ENCODE measurements at places on chromosomes 16 and 17. TPM values are rescaled to one million over a fixed set of nuclear protein-coding genes. Genes with fewer than 3 reads are reported as not detected.

GPR179 gene
- 0.35 TPM for total RNA-seq

DNASE1L2 gene
- total RNA-seq, result 0.78 TPM

PIK3R6 gene
- total RNA-seq, result 2.7 TPM

KRTAP4-3 gene
- not detected for total RNA-seq

CDH1 gene
- 128 TPM for total RNA-seq

GRCh38 chr16:11432856-11433395 lies 87.7 kb downstream of the RMI2 start:
- no peaks in the 10 kb centered on the region for H3K27me3 ChIP-seq
- no peak overlapping the region for H3K4me3 ChIP-seq
- H3K27ac ChIP-seq, result no peak overlapping the region

GRCh38 chr16:71627731-71628181 lies 1.8 kb downstream of the MARVELD3 start:
- no peak overlapping the region for H3K27ac ChIP-seq
- no peak overlapping the region for H3K4me3 ChIP-seq
- DNase-seq, result no peak
- no peaks in the 10 kb centered on the region for H3K36me3 ChIP-seq
- H3K4me1 ChIP-seq, result peaks cover 14% of the 10 kb centered on the region
- peaks cover 24% of the 10 kb centered on the region for H3K27me3 ChIP-seq

GRCh38 chr17:82878527-82878926 lies 38.7 kb upstream of the ZNF750 start:
- H3K27ac ChIP-seq, result peak overlapping the region; percentile 56
- DNase-seq, result no peak
- no peak overlapping the region for H3K4me3 ChIP-seq
- H3K27me3 ChIP-seq, result no peaks in the 10 kb centered on the region
- peaks cover 73% of the 10 kb centered on the region for H3K4me1 ChIP-seq

DNA sequence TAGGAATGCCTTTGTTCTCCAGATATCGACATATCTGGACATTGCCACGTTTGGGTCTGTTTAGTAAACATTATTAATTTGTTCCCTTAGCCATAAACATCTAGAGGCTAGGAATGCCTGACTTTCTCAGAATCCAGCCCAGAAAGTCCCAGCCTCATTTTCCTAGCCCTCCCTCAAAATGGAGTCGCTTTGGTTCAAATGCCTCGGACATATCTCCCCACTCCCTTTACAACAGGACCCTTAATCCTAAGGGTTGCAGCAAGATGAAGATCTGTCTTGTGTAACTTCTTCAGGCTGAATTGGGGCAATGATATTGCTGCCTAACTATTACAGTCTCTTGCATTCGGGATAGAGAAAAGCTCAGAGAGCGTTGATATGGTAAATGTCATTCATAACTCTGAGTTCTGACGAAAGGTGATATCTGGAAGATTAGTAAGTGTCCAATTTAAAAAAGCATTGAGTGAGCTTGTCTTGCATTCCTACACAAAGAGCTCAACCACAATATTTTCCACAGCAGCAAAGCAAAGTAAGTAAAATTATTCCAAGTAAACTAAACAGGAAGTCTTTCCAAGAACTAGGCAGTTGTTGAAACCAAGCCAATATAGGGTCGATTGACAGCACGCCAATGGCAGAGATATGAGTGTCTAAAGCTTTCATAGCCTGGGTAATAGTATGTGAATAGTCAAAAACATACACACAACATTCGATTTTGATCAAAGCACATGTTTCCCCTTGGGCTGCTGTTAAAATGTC lies 46.0 kb upstream of the ARL4D start:
- H3K27me3 ChIP-seq, result no peaks in the 10 kb centered on the region
- H3K4me3 ChIP-seq, result no peak overlapping the region
- H3K27ac ChIP-seq, result no peak overlapping the region
- no peak for DNase-seq

DNA sequence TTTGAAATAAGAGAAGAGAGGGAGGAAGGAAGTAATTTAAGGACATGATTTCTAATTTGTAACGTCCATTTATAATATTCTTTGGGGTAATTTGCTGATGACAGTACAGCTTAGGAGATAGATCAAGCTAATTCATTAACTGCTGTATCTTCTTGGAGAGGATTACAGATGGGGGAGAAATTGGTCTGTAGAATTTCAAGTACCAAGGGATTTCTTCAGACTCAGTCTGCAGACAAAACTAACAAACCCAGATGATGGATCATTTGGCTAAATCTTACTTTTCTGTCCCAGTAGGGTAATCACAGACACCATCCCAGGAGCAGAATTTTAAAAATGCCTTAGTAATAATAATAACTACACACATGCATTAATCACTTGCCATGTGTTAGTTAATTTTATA lies 711.8 kb downstream of the KCNJ2 start:
- no peak overlapping the region for H3K4me3 ChIP-seq
- DNase-seq, result no peak
- H3K27me3 ChIP-seq, result no peaks in the 10 kb centered on the region
- no peaks in the 10 kb centered on the region for H3K4me1 ChIP-seq
- no peaks in the 10 kb centered on the region for H3K36me3 ChIP-seq

DNA sequence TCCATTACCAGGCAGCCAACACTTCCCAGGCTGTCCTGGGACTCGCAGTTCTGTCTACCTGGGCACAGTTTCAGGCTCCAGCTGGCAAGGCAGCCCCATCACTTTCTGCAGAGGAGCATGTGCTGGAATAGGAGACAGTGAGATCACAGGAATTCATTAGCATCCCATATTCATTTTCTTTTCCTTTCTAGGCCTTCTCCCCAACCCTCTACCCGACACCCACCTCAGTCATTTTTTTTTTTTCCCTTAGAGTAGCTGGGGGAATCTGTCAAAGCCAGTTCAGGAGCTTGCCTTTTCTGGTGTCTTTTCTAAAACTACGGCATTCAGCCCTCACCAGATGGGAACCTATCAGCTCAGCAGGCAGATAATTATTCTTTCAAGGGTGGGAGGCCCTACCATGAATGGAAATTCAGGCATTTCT lies 42.4 kb upstream of the FBXO47 start:
- H3K36me3 ChIP-seq, result no peaks in the 10 kb centered on the region
- no peaks in the 10 kb centered on the region for H3K27me3 ChIP-seq
- no peak for DNase-seq
- no peak overlapping the region for H3K4me3 ChIP-seq
- H3K4me1 ChIP-seq, result no peaks in the 10 kb centered on the region

GRCh38 chr16:75550211-75550662 lies 5.8 kb downstream of the TMEM231 start:
- no peak for DNase-seq
- no peaks in the 10 kb centered on the region for H3K36me3 ChIP-seq
- peaks cover 5% of the 10 kb centered on the region for H3K4me1 ChIP-seq
- no peak overlapping the region for H3K4me3 ChIP-seq

DNA sequence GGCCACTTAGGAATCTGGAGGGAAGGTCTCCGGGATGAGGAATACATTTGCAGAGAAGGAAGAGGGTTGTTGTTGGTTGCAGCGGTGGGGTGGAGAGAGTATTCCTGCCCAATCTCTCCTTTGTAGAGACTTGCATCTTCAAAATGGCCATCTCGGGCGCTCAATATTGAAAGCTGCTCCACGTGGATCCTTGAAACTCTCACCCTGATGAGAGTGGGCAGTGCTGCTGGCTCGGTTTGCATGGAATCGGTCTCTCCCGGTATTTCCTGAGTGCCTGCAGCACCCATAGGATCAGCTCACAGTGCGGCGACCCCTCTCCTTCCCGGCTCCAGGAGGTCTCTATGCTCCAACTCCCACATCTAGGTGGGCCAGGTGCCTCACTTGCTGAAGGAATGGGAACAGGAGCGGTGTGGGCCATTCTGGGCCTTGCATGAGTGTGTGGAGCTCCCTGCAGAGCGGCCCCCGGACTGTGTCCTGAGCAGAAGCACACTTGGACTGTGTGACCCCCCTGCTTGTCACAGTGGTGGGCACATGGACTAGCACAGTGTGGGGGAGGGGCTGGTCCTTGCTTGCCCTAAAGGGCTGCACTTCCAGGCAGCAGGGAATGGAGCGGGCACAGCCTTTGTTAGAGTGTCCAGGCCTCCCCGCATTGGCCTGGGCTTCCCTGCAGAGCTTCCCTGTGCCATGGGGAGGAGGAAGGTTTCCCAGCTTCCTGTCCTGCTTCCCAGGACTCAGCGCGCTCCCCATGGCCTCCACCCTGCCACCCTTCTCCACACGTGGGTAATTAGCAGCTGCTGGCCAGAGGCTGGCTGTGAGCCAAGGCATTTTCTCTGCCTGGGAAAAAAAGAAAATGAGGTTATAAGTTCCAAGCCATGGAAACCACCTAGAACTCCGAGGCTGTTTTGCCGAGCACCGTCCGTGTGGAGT lies 139.3 kb downstream of the IRF8 start:
- H3K27ac ChIP-seq, result no peak overlapping the region
- no peaks in the 10 kb centered on the region for H3K4me1 ChIP-seq
- peaks cover 10% of the 10 kb centered on the region for H3K27me3 ChIP-seq
- DNase-seq, result peak; percentile 54
- H3K4me3 ChIP-seq, result no peak overlapping the region

DNA sequence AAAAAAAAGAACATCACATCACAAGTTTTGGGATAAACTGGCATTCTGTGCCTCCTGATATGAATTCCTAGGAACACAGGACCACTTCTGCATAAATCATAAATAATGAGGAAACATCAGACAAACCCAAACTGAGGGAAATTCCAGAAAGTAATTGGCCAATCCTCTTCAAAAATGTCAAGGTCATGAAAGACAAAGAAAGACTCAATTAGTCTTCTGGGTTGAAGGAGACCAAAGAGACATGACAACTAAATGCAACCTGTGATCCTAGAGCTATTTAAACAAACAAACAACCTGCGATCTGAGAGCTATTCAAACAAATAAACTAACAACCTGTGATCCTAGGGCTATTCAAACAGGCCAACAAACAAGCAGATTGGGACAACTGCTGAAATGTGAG lies 144.3 kb downstream of the VPS53 start:
- DNase-seq, result no peak
- peaks cover 6% of the 10 kb centered on the region for H3K4me1 ChIP-seq
- H3K36me3 ChIP-seq, result peaks cover 4% of the 10 kb centered on the region
- no peak overlapping the region for H3K4me3 ChIP-seq
- H3K27ac ChIP-seq, result no peak overlapping the region

DNA sequence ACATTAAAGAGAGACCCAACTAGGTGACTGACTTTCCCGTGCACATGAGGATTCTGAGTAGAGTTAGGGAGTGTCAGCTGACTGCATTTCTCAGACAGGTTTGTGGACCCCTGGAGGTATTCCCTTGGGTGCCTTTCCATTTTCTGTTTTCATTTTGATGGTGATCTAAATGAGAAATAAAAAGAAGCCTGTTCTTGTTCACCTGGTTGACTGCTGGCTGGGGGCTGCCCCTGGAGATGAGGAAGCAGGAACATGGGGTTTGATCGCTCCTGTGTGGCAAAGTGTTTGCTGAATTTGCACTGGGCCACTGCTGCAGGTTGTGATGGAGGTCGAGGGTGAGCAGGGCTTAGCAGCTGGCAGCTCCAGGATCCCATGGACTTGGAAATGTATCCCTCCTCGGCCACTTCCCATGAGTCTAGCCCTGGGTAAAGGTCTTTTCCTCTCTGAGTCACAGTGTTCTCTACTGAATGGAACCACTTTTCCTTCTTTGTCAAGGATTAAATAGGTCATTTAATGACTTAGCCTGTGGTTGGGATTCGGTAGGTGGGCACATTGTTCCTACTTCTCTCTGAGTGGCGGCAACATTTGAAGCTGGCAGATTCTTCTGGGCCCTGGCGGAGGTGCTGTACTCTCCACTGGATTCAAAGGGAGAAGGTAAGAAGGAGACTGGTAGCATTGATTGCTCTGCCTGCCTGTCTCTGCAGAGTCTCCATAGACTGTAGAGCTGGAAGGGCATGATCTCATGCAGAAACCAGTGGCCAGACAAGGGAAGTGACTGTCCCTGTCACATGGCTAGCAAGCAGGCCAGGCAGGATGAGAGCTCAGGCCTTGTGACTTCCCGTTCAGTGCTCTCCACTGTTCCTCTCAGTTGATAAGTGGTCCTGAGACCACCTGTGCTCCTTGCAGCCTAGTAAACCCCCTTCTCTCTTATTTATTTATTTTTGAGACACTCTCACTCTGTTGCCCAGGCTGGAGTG lies 17.9 kb downstream of the SNX29 start:
- DNase-seq, result no peak
- peak overlapping the region; percentile 48 for H3K27ac ChIP-seq
- H3K4me3 ChIP-seq, result no peak overlapping the region
- H3K36me3 ChIP-seq, result peaks cover under 1% of the 10 kb centered on the region
- H3K4me1 ChIP-seq, result peaks cover 24% of the 10 kb centered on the region

DNA sequence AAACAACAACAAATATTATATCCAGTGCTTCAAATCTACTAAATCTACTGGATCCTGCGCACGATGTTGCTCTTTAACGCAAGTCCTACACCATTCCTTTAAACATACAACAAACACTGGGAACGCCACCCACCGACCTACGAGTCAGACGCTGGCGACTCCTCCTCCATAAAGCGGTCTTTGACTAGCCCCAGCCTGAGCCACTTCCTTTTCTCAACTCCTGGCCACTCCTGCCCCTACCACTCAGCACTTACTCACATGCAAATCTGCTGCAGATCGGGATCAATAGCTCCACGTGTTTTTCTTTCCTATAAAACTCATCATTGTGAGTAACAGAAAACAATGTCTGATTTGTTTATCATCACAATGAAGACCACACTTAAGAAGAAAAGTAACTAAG lies 32.8 kb upstream of the MNT start:
- H3K4me1 ChIP-seq, result no peaks in the 10 kb centered on the region
- H3K4me3 ChIP-seq, result no peak overlapping the region
- H3K36me3 ChIP-seq, result peaks cover 47% of the 10 kb centered on the region
- no peak for DNase-seq

DNA sequence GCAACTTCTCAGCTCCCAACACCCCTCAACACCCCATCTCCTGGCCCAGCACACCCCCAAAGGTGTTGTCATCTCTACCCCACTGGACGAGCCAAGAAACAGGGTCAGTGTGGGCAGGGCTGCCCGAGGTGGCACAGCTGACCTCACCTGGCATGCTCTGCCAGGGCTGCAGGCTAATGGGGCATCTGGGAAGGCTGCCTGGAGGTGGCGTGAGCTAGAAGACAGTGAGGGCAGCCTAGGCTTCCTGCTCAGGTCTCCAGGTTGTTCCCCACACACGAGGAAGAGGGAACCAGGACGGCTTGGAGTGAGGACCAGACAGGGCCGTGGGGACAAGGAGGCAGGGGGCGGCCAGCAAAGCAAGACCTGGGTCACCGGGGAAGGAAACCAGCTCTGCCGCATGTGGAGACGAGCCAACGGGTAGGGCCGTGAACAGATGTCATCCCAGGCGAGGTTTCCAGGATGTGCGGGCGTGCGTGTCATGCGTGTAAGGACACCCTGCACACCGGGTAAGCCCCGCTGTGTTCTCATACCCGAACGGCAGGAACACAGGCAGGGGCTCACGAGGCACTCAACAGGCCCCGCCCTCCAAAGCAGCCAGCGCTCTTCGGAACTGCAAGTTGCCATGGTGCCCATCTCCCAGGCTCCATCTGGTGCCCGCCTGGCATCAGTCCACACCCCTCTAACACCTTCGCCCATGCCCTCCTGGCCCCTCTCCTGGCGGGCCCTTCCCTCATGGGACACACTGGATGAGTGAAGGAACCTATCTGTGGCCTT lies 29.6 kb upstream of the PVALEF start:
- H3K4me1 ChIP-seq, result no peaks in the 10 kb centered on the region
- H3K4me3 ChIP-seq, result no peak overlapping the region
- no peak overlapping the region for H3K27ac ChIP-seq
- DNase-seq, result no peak
- no peaks in the 10 kb centered on the region for H3K27me3 ChIP-seq
- H3K36me3 ChIP-seq, result no peaks in the 10 kb centered on the region

GRCh38 chr17:45718791-45719190 lies 65.3 kb upstream of the CRHR1 start:
- DNase-seq, result no peak
- no peak overlapping the region for H3K4me3 ChIP-seq
- no peaks in the 10 kb centered on the region for H3K36me3 ChIP-seq
- H3K4me1 ChIP-seq, result no peaks in the 10 kb centered on the region
- no peak overlapping the region for H3K27ac ChIP-seq

Data from upper lobe of right lung (tissue), 1 donor.